Sigmoid colon (tissue), 7 donors: ENCODE measurements at places on chromosomes 12 and 14.

DNA sequence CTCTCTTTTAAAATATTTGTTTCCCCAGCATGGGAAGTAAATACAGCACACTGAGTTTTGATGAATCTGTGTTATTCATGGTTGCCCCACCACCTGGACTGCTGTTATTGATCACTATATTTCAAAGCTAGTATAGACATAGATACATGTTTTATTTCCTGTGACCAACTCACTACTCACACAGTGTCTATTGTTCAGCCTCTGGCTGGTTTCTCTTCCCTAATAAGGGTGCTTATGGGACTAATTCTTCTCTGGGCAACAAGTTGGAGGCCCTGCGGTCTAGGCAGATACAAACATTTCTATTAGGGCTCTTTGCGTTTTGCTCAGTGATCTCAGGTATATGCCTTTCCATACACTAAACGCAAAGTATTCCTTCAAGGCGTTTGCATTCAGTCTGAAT, 1191.0 kb upstream of the TMEM132C start:
- DNase-seq = no peak

GRCh38 chr14:102817942-102818940, 41.0 kb downstream of the TRAF3 start:
- DNase-seq = no peak

DNA sequence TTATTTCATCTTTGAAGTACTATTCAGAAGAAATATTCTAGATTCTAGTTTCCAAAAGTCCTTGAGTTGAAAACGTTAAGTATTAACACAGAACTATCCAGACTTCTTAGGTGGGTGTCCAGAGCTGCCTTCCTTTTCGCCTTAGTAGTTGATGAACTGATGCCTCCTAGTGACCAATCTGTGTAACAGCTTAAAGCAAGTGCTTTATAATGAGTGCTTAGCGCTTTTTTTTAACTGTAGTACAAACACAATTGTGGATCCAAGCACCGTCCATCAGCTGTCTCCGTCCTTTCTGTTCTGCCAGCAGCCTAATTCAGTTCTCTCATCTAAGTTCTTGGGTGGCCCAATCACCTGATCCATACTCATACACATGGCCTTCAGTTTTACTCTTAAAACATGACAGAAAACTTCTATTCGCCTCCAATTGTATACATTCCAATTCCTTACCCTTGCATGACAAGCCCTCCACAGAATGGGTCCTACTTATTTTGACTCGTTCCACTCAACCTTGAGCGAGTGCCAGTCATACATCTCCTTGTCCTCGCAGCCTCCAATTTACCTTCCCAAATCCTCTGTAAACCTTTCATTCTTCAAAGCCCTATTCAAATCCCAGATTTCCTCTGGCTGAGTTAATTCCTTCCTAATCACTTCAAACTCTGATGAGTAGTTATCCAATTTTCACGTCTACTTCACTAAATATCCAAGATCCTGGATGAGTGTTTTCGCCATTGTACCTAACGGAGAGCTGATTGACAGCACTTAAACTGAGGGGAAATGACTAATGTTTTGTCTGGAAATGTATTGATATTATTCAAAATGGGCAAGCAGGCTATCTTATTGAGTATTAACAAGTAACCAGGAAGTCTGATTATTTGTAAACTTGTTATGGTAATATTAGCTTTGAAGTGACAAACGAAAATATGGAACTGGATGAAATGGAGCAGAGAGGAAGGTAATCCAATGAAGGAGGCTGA, 5.8 kb upstream of the PHLDA1 start:
- DNase-seq = no peak

GRCh38 chr12:124432376-124432775, 135.0 kb downstream of the NCOR2 start:
- no peak for DNase-seq

DNA sequence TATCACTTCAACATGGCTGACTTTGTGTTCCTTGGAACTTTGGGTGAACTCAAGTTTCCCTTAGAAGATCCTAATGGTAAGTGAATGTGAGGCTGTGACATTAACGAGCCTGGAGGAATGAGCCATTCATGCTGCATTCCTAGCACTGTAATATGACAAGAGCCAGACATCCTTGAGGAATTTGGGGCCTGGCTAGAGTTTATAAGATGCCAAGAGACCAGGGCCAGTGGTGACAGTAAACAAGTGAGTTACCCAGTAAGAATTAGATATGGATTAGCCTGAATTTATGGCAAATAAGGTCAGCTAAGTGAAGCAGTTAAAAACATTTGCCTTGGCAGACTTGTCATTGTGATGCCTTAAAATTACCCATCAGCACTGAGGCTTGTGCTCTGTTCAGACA, 232.4 kb downstream of the AKAP6 start:
- peak; percentile 66 for DNase-seq

DNA sequence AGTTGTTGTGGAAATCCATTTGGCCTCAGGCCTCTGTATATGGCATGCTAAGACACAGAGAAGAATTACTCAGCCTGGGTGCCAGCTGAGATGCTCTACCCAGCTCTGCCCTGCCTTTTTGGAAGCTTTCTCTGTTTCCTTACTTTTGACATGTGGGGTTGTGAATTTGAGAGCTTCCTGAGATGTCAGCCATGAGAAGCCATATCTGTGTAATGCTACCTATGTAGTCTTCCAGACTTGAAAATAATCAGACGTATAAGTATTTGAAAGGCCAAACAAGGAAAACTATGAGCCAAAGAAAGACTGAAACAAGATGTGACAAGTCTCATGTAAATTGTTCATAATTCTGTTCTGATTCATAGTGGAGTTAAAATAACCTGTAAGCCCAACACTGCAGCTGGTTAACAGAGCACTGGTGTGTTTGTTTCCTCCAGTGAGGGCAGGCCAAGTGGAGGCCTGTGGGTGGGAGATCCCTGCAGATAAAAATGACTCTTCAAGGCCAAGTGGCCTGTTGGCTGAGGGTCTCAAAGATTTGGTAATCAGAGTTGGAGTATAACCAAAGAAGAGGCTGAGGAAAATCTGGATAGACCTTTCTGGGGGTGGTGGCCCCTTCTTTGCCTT, 94.0 kb downstream of the TMX1 start:
- DNase-seq = peak; percentile 70

GRCh38 chr12:77923882-77924281, 93.2 kb downstream of the NAV3 start:
- no peak for DNase-seq

DNA sequence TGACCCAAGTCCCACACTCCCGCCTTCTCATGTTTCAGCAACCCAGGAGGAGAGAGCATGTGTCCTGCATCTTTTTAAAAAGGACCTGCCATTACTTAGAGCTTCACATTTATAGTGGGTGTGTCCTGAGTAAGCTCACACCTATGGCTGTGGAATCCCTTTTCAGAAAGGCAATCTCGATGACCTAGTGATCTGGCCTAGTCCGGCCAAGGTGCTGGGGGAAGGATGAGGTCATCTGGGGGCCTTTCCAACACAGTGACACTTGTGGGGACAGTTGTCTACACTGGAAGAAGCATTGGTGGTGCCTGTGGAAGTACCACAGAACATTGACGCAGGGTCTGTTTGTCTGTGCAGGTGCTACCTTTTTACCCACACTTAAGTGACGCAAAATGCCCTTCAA, 8.2 kb downstream of the TCP11L2 start:
- DNase-seq = no peak

- DNase-seq = no peak
Observed at GRCh38 chr12:5856692-5857091, 88.4 kb downstream of the ANO2 start.

GRCh38 chr14:75334549-75335051, 56.0 kb downstream of the FOS start:
- DNase-seq = peak; percentile 61

GRCh38 chr14:38723959-38724358, 379.1 kb downstream of the SEC23A start:
- DNase-seq = no peak

DNA sequence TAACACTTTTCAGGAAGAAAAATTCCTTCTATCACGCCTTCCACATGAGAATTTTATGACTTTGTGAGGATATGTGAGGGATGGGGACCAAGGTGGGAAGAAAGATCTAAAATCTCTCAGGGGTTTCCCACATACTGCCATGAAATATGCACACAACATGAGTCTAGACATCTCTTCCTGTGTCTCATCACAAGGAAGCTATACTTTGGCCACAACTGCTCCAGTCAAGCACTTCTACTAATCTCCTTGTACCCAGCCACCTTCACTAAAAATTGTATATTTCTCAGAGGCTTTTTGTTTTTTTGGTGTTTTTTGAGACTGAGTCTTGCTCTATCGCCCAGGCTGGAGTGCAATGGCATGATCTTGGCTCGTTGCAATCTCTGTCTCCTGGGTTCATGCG, 3.2 kb downstream of the OSBPL8 start:
- no peak for DNase-seq

DNA sequence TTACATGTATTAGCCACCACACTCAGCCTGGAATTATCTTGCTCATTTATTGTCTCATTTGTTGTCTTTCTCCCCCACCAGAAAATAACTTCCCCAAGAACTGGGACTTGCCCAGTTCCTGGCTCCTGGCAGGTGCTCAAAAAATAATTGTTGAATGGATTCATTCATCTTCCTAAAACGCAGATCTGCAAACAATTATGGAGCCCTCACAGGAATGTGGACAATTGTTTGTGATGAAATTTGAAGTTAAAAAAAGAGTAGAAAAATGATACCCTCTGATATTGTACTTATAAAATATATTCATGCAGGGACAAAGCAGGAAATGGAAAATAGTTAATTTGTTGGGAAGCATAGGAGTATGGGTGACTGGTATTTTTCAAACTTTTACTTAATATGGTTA, 60.7 kb upstream of the MAP1LC3B2 start:
- no peak for DNase-seq

- DNase-seq = no peak
Observed at GRCh38 chr12:24491968-24492367, 456.9 kb downstream of the BCAT1 start.

DNA sequence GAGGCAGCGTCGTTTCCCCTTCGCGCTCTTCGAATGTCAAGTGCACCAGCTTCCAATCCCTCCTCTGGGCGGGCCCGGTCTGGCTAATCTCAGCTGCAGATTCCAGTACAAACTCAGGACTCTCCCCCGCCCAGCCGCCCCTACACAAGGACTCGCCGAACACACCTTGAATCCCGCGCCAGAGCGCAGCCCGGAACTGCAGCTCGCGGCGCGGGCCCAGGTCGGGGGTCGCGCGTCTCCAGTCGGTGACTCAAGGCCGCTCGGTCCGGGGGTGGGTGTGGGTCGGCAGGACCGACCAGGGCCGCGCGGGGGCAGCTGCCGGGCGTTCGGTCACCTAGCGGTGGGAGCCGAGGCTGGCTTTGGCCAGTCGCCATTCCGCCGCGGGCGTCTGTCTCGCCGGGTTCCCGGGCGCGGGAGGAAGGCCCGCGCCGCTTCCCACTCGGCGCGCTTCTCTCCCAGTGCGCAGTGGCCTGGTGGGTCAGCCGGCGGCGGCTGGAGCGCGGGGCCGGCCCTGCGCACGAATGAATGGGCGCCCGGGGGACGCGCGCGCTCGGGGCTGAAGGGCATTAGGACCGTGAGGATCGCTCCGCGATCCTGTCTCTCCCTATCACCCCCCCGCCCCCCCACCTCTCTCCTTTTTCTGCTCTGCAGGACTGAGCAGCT, at the start of gene GALNT16:
TSS of gene GALNT16 (plus strand) at position 632 of the 663 bp plus-strand sequence. CDS start 133 bp downstream, outside the sequence.
- DNase-seq = no peak

- DNase-seq = peak; percentile 95
Observed at GRCh38 chr12:57149245-57149900, 2.0 kb upstream of the LRP1-AS start.

DNA sequence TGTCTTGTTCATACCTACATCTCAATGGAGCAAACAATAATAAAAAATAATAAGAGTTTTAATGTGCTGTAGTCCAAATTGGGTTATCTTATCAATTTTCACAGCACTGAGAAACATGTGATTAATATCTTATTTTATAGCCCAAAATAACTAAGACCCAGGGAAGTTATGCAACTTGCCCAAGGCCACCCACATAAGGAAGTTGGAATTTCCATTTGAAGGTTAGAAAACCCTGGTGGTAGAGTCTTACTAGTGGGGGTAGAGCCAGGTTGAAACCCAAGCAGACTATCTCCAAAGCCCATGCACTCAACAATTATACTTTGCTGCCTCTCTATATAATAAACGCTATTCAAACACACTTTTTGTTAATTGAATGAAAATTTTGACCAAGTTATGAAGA, 270.0 kb upstream of the CAND1 start:
- no peak for DNase-seq

- no peak for DNase-seq
Observed at GRCh38 chr12:98020376-98020775, 495.0 kb upstream of the TMPO start.

- DNase-seq = no peak
Observed at GRCh38 chr14:33150666-33151428, 212.2 kb downstream of the NPAS3 start.

DNA sequence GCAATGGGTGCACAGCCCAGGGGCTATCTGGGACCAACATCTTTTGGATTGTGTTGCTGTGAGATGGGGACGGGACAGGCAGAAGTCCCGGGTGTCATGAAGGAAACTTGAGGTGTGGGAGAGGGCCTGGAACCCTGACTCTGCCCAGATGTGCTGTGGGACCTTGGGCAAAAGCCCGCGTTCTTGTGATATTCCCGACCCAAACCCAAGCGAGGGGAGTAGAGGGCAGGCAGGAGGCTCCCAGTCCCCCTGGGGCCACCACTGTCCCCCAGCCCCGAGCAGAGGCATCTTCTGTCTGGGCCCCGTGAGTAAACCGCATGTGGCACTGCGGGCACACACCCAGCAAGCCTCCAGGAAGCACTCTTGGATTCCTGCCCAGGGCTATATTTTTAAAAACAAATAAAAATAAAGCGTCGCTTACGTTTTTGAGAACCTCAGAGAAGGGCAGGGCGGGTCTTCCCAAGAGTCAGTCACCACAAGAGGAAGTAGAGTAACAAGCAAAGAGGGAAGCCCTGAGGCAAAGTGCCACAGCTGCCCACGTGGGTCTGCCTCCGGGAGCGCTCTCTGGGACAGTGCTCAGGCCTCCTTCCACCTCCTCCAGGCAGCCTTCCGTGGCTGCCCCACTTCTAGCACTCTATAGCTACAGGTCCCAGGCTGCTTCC, 39.5 kb downstream of the BEGAIN start:
- DNase-seq = peak; percentile 81

- DNase-seq = peak; percentile 90
Observed at GRCh38 chr12:67441736-67442346, 172.7 kb downstream of the CAND1 start.
